ENCODE measurements at places on chromosomes 11 and 22.

- no peak overlapping the region for H3K4me3 ChIP-seq
- no peaks in the 10 kb centered on the region for H3K36me3 ChIP-seq
- no peaks in the 10 kb centered on the region for H3K4me1 ChIP-seq
- no peak overlapping the region for H3K27ac ChIP-seq
- no peak for DNase-seq
- H3K27me3 ChIP-seq = peaks cover 22% of the 10 kb centered on the region
These were observed 312.7 kb downstream of the NTM start for GRCh38 chr11:131683131-131683530.

DNA sequence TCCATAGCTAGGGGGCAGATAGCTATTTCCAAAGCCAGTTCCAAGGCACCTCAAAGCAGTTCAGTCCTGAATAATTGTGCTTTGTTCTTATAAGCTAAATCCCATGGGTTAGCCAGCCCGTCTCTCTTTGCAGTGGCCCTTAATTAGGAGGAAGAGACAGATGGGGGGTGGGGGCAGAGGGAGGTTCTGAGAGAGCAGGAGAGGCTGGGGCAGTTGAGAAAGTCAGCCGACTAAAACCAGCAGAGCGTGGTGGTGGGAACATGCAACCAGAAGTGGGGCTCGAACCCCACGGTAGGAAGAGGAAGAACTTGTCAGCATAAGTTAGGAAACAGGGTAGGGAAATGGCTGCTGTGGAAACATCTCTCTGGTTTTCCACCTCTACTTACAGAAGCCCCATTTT lies 10.9 kb upstream of the SCN4B start:
- H3K36me3 ChIP-seq = no peaks in the 10 kb centered on the region
- no peak overlapping the region for H3K4me3 ChIP-seq
- no peak for DNase-seq
- peaks cover 65% of the 10 kb centered on the region for H3K27me3 ChIP-seq
- H3K27ac ChIP-seq = no peak overlapping the region

DNA sequence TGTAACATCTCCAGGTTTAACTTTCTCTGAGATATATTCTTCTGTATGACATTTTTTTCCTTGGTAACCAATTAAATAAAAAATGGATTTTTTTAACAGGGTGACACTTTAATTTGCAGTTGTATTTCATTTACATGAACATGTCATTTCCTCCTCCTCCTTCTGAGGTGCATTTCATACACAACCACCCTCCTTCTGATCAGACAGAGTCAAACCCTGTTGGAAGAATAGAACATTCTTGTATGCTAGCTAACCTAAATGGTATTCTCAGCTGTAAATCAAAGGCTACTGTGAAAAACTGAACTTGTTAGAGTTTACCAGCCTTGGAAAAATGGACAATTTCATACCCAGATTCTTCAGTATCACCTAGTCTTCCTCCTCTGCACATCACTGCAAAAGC lies 52.7 kb upstream of the CHRM4 start:
- no peak overlapping the region for H3K4me3 ChIP-seq
- H3K27ac ChIP-seq = no peak overlapping the region
- H3K27me3 ChIP-seq = no peaks in the 10 kb centered on the region

GRCh38 chr11:93537049-93537448 lies 6.1 kb downstream of the SMCO4 start:
- H3K27me3 ChIP-seq = peaks cover 1% of the 10 kb centered on the region
- H3K27ac ChIP-seq = no peak overlapping the region
- peaks cover 9% of the 10 kb centered on the region for H3K4me1 ChIP-seq
- DNase-seq = no peak

- no peaks in the 10 kb centered on the region for H3K36me3 ChIP-seq
- no peak for DNase-seq
- H3K27me3 ChIP-seq = no peaks in the 10 kb centered on the region
- no peaks in the 10 kb centered on the region for H3K4me1 ChIP-seq
- H3K27ac ChIP-seq = no peak overlapping the region
- H3K4me3 ChIP-seq = no peak overlapping the region
These were observed 133.6 kb downstream of the DSCAML1 start for GRCh38 chr11:117663414-117663813.

DNA sequence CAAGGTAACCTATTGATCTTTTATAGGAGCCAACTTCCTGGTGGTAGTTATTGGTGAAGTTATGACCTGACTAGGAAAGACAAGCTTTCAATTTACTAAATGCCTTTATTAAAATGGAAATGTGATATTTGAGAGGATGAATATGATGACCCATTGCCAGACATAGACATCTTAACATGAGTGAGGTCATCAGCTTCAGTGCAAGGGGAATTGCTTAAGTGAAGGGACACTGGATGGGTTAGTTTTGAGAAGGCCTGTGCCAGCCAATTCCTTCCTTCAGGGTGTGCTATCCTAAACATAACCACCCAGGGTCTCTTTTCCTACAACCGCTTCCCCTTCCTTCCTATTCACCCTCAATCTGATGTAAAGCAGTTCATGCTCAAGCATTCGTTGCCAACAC lies 21.5 kb downstream of the NAV2 start:
- H3K27ac ChIP-seq = no peak overlapping the region
- no peak overlapping the region for H3K4me3 ChIP-seq
- H3K27me3 ChIP-seq = no peaks in the 10 kb centered on the region
- H3K36me3 ChIP-seq = no peaks in the 10 kb centered on the region
- no peak for DNase-seq

- H3K4me3 ChIP-seq = no peak overlapping the region
- no peak overlapping the region for H3K27ac ChIP-seq
- DNase-seq = no peak
- no peaks in the 10 kb centered on the region for H3K4me1 ChIP-seq
- no peaks in the 10 kb centered on the region for H3K36me3 ChIP-seq
- H3K27me3 ChIP-seq = no peaks in the 10 kb centered on the region
These were observed 183.8 kb upstream of the NTM start for GRCh38 chr11:131186629-131187101.

DNA sequence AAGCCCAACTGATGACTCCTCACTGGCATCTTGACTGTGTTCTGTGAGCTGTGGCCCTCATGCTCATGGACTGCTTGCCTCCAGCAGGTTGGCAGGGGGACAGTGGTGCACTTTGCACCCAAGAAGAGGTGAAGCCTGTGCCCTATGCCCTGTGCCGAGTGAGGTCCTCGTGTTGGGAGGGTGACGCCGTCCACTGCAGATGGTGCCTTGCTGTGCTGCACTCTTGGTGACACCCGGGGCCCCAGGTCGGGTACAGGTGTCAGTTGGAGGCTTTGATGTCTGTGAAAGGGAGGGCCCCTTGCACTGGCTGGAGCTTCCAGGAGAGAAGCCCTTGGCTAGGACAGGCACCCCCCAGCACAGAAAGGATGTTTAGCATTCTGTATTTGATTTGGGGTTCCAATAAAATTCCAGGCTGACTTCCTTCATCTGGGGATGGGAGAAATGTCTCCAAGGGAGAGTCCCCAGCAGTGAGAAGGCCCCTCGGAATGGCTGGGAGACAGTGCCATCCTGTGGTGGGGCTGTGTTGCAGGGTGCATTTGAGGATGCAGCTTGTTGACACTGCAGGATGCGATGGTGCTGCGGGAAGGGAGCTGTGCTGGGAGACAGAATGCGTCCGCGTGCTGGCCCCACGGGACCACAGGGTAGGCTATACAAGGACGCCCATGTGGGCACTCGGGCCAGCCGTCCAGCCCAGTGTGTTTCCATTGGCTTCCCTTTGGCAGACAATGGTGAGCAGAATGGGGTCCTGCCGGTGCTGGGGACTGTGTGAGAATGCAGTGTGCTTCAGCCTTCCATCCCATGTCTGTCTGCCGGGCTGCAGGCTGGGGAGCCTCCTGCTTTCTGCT lies 2.5 kb upstream of the ZDHHC8 start:
- H3K27me3 ChIP-seq = no peaks in the 10 kb centered on the region
- peaks cover 47% of the 10 kb centered on the region for H3K4me1 ChIP-seq
- H3K4me3 ChIP-seq = no peak overlapping the region
- H3K36me3 ChIP-seq = peaks cover 17% of the 10 kb centered on the region

DNA sequence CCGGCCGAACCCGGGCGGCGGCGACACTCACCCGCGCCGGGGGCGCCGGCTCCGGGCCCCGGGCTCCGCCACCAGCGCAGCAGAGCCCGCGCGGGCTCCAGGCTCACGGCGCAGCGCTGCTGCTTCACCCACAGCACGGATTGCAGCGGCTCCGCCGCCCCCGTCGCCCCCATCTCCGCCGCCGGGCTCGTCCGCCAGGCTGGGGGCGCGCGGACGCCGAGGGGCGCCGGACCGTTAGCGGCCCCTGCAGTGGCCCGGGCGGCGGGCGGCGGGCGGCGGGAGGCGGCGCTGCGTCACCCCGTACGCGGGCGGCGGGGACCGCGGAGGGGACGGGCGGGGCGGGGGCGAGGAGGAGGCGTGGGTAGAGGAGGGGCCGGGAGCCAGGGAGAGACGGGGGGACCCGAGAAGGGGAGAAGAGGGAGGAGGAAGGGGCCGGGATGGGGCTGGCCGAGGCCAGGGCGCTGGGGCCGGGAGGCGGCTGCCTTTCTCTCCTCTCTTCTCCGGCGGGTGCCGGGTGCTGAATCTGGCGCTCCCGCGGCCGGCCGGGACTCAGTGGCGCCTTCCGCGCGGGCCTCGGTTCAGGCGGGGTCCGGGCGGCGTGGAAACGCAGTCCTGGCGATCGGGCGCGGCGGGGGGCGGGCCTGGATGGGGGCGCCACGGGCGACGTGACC lies at the start of gene CERK:
Gene CERK (minus strand): TSS at position 277 of the 671 bp plus-strand sequence. CDS start 104 bp downstream, at position 173.
- no peaks in the 10 kb centered on the region for H3K27me3 ChIP-seq
- DNase-seq = peak; percentile 45
- no peaks in the 10 kb centered on the region for H3K36me3 ChIP-seq
- peak within 1 kb of the TSS; percentile 84 for H3K4me3 ChIP-seq
- H3K27ac ChIP-seq = peak within 1 kb of the TSS; percentile 84
- H3K4me1 ChIP-seq = peaks cover 62% of the 10 kb centered on the region
